Inflammatory macrophage (primary cell): ENCODE measurements at places on chromosomes 5 and 9.

DNA sequence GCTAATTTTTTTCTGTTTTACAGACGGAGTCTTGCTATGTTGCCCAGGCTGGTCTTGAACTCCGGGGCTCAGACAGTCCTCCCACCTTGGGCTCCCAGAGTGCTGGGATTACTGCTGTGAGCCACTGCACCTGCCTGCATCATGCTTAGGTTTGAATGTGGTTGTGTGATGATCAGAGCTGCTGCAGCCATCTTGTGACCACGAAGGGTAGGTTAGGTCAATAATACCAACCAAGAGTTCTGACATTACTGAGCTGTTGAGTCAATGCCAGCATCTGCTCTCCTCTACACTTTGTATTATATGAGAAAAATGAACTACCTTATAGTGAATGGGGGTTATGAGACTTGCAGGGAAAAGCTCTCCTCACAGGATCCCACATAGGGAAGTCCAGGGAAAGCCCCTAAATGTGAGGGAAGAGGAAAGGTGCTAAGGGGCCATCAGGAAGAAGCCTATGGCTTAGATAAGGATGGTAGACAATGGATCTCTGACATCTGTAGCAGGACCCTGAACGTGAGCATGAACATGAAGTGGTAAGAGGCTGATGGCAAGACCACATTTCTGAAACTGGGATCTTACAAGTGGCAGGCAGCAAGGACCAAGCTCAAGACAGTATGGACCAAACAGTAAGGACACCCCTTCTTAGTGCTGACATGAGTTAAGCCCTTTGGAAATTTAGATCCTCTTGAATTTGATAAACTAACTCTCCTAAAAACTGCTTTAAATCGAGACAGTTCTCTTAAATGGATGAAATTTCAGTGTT, 75.7 kb upstream of the ZNF169 start:
- DNase-seq: no peak

DNA sequence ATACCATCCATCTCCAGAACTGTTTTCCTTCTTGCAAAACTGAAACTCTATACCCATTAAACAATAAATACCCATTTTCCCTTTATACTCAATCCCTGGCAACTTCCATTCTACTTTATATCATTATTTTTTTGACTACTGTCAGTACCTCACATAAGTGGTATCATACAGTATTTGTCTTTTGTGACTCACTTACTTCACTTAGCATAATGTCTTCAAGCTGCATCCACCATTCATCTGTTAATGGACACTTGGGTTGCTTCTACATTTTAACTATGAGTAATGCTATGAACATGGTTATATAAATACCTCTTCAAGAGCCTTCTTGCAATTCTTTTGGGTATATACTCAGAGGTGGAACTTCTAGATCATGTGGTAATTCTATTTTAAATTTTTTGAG, 11.6 kb upstream of the TYRP1 start:
- DNase-seq: no peak

DNA sequence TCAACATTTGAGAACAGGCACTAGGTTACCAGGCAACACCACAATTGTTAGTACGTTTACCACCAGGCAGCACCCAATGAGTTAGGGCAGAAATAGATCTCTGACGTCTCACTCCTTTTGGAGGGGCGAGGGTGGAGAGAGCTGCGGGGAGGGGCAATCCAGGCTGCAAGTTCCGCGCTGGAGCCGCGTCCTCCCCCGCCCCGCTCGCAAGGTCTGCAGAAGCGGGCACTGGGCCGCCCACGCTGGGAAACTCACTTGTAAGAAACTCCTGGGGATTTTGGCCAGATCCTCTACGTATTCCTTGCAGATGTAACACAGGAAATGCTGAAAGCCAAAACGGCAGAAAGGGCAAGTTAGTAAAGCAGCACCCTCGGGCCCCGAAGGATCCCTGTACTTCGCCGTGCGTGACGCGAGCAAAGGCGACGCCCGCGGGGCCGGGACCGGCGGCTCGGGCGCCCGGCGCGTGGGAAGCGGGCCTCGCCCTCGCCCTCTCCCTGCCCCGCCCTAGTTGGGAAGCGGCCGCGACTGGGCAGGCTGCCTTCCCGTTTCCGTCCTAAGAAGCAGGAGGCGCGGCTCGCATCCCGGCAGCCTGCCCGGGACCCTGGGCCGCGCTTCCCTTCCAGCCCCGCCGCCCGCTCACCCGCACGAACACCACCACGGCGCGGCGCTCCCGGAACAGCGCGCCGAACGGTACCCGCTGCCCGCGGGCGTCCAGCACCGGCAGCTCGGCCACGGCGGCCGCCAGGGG, 493 bp downstream of the PRXL2C start:
- DNase-seq: peak; percentile 94

GRCh38 chr5:161544350-161544765, 2.2 kb downstream of the GABRB2 start:
- DNase-seq: peak; percentile 41

DNA sequence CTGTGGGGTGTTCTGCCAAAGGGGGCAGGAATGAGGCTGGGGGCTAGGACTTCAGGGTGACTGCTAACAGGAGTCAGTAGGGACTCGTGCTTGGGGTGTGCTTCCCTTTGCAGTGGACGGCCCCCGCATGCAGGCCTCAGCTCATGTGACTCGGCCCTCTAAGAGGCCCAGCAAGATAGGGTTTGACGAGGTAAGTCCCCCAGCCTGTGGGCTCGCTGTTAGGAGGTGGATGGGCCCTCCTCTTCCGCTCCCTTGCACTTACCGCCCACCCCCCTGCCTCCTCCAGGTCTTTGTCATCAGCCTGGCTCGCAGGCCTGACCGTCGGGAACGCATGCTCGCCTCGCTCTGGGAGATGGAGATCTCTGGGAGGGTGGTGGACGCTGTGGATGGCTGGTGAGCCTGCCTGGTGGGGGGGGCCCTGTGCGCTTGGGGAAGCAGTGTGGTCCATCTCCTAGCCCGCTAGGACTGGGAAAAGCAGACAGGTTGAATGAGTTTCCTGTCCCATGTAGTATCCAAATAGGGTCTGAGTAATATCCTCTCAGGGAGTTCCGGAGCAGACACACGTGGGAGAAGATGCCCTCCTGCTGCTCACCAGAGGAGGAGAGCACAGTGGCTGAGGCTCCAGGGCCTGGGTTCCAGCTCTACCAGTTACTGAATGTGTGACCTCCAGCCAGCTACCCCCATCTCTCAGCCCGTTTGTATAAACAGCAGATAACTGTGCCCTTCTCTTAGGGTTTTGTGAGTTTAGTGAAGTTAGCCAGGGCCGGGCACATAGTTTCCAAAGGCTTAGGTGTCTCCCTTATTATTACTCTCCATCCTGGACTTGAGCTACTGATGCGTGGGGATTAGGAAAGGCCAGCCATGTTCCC, 8.2 kb downstream of the CERCAM start:
- no peak for DNase-seq

DNA sequence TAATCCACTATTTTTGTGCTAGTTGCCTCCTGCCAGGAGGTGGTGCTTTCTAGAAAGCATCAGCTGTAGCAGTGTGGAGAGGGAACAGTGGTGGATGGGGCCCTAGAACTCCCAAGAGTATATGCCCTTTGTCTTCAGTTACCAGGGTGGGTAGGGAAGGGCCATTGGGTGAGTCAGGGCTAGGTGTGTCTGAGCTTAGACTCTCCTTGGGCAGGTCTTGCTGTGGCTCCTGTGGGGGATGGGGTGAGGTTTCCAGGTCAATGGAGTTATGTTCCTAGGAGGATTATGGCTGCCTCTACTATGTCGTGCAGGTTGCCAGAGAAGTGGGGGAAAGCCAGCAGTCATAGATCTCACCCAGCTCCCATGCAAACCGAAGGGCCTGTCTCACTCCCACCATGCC, 11.3 kb upstream of the ADAMTS12 start:
- DNase-seq: no peak

GRCh38 chr5:132480893-132481595, 9.5 kb downstream of the IRF1 start:
- no peak for DNase-seq

- no peak for DNase-seq
Observed at GRCh38 chr9:8863886-8864544, 1064.4 kb upstream of the DMAC1 start.

GRCh38 chr5:145495741-145496140, 339.4 kb downstream of the PRELID2 start:
- no peak for DNase-seq

DNA sequence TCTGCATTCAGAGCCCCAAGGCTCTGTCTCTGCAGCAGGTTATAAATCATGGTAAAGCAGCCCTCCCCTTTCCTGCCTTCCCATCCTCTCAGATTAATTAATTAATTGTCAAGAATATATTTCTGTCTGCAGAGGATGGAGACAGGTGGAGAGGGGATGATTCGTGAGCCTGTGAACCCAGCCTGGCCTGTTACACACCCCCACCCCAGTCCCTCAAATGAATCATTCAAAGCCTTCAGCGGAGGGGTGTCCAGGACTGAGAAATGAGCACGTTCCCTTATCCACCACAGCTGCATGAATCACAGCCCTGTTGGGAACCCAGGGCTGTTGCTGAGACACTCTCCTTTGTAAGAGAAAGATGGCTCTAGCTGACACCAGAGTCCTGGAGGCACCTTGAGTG, 56.0 kb downstream of the NIPAL4 start:
- DNase-seq: no peak

DNA sequence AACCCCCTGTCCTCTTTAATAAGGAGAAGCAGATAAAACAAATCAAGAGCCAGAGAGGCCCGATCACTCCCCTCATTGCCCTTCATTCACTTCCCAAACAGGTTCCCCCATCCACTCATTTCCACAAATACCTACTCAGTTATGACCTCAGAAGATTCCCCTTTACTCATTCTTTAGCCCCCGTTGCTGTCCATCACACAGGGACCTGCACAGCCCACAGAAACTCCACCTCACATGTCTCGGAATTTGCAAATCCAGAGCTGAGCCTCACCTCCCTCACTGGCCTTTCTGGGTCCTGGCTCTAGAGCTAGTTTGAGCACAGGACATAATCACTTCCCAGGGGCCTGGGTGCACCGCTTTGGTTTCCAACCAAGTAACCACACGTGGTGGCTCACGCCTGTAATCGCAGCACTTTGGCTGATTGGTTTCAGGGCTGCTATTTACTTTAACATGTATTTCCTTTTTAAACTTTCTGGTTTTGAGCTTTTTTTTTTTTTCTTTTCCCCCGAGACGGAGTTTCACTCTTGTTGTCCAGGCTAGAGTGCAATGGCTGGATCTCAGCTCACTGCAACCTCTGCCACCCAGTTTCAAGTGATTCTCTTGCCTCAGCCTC, 17.8 kb downstream of the ATP6V0E1 start:
- no peak for DNase-seq

- DNase-seq: no peak
Observed at GRCh38 chr5:169805937-169806700, 169.0 kb downstream of the DOCK2 start.

DNA sequence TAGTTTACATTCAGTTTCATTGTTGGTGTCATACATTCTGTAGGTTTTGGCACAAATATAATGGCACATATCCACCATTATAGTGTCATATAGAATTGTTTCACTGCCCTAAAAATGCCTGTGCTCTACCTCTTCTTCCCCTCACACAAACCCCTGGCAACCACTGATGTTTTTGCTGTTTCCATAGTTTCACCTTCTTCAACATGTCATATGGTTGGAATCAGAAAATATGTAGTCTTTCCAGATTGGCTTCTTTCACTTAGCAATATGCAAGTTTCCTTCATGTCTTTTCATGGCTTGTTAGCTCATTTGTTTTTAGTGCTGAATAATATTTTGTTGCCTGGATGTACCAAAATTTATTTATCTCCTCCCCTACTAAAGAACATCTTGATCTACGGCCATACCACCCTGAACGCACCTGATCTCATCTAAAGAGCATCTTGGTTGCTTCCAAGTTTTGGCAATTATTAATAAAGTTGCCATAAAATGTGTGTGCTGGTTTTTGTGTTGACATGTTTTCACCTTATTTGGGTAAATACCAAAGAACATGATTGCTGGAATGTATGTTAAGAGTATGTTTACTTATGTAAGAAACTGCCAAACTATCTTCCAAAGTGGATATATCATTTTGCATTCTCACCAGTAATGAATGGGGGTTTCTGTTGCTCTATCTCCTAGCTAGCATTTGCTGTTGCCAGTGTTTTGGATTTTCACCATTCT, 17.0 kb upstream of the CDK20 start:
- no peak for DNase-seq

DNA sequence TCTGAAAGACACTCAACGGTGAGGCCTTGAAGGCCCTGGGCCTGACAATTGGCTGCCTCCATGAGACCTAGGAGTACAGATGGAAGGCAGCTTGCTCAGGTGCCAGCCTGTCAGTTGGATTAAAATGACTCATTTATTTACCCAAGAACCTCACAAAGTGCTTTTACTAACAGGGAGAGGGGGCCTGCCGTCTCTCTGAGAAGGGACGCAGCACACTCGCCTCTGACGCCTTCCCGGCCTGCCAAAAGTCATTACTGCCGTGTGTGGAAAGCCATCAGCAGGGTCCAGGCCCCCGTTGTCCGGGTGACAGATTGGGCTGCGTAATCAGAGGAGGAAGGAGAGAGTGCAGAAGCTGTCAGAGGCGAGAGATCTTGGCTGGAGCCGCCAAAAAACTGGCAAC, 32.4 kb downstream of the DDX31 start:
- DNase-seq: no peak

DNA sequence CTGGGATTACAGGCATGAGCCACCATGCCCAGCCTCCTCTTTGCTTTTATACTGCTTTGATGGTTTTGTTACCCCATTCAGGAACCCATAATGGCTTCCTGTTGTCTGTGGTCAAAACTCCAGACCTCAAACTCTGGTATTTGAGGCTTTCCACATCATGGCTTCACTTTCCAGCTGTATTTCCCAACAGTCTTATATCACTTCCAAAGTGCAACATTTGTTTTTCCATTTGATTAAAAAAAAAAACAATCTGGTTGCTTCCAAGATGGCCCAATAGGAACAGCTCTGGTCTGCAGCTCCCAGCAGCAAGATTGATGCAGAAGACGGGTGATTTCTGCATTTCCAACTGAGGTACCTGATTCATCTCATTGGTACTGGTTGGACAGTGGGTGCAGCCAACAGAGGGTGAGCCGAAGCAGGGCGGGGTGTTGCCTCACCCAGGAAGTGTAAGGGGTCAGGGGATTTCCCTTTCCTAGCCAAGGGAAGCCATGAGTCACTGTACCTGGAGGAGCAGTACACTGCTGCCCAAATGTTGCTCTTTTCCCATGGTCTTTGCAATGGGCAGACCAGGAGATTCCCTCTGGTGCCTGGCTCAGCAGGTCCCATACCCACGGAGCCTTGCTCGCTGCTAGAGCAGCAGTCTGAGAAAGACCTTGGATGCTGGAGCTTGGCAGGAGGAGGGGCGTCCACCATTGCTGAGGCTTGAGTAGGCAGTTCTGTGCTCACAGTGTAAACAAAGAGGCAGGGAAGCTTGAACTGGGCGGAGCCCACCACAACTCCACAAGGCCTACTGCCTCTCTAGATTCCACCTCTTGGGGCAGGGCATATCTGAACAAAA, 458.4 kb downstream of the KDM4C start:
- peak; percentile 66 for DNase-seq

- no peak for DNase-seq
Observed at GRCh38 chr5:144254552-144254951, 83.9 kb downstream of the KCTD16 start.

DNA sequence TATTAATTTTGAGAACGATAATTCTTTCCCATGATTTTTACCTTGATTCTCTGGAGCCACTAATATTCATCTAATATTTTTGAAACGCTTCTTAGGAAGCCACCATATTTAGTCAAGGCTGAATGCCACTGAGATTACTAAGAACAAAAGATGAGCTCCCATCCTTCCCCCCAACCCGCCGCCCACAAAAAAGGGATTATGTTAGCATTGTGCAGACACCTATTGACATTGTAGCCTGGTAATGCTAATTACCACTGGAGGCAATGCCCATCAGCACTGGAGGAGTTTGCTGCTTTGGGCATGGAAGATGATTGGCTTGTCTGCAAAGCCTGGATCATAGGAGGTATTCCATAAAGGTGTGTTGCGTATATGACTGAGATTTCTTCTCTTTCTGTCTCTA, 739.1 kb upstream of the WWC1 start:
- no peak for DNase-seq
